GM04503 (cell line): ENCODE measurements at places on chromosomes 13 and 19.

DNA sequence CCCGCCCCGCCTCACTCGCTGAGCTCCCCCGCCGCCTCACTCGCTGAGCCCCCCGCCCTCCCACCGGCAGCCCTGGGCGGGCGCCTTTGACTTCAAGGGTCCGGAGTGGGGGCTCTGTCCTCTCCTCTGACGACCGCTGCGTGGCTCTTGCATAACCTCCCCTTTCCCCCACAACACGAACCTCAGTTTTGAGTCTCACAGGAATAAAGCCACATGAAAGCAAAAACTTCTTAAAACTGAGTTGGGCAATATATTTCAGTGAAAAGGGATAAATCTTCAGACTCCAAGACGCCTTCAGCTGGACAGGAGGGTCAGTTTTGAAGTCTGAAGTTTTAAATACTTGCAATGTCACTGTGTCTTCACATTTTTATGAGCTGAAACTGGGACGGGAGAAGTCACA lies 70.6 kb upstream of the C13orf46 start:
- peak; percentile 56 for DNase-seq

- DNase-seq = no peak
Observed at GRCh38 chr19:4345342-4346019, 2.1 kb downstream of the MPND start.

DNA sequence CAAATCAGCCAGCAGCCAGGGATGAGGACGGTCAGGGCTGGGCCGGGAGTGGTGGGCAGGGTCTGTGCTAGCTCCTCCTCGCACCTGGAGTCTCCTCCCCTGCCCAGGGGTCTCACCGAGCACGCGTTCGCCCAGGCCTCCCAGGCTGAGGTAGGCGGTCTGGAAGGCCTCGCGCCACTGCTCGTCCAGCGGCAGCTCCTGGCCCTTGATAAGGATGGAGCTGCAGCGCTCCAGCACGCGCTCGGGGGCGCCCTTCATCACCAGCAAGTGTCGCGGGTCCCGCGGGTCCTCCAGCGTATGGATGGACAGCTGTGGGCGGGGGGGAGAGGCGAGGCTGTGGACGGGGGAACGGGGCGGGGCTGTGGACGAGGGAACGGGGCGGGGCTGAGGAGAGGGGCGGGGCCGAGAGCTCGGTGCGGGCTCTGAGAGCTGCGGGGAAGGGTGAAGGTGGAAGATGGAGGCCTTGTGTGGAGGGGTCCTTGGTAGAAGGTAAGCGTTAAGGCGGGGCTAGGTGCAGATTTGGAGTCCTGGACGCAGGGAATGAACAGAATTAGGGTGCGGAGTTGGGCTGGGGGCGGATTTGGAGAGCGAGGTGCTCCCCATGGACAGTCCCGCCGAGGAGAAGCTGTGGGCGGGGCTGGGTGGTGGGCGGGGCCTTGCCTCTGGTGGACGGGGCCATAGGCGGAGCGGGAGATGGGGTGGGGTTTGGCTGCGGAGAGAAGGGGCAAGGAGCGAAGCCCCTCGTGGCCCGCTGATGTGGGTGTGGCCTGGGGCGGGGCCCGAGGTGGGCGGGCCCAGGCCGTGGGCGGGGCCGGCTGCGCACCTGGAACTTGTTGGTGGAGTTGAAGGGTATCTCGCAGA lies 5.7 kb downstream of the ATP4A start:
- DNase-seq = no peak

DNA sequence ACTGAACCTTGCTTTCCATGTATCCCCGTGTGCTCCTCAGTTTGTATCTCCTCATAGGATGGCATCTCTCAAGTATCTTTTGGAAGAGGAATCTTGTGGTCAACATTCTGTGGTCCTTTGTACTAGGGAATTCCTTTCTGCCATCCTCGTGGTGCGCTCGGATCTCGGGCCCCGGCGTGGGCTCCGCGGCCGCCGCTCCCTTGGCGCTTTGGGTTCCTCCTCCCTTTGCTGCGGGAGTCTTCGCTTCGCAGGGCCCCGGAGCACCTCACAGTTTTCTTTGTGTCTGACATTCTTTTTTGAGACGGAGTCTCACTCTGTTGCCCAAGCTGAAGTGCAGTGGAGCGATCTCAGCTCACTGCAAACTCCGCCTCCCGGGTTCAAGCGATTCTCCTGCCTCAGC lies 264.7 kb downstream of the IRS2 start:
- no peak for DNase-seq

DNA sequence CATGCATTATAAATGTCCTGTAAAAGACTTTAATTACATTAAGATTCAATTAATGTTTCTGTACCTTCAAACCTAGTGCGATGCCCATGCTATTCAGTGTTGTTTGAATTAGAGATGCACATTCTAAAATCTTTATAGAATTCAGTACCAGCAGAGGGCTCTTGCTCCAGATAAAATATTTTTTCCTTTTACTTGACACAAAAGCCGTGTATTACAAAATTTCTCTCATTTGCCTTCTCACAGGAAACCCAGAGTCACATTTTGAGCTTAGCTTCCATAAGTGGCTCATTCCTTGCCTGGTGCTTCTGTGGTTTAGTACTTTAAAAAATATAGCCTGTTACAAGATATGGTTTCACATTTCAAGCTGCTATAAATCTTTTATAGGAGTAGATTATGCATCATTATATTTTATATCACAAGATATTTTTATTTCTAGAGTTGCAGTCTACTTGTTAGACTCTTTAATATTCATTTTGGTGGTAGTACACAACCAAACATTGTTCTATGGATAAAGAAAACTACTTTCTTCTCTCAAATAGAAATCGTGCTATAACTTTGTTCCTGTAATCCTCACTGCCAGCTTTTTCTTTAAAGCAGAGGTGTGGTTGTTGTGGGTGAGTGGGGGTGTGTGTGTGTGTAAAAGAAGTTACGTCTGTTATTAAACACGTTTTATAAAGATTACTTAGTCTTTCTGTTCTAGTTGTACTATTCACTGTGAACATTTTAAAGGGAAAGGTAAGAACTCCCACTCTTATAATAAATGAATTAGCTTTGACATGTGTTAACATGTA lies 101.4 kb downstream of the RNF17 start:
- DNase-seq = no peak

DNA sequence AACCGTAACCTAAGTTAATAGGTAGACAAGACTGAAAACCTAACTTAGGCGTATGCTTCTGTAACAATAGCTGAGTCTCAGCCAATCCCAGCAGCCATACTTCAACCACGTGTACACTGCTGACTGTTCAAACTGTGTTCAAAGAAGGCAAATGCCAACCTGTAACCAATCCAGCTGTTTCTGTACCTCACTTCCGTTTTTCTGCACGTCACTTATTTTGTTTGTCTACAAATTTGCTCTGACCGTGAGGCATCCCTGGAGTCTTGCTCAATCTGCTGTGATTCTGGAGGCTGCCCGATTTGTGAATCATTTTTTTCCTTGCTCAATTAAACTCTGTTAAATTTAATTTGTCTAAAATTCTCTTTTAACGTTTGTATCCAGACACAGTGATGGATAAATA lies 59.2 kb downstream of the EDNRB start:
- DNase-seq = peak; percentile 3

- DNase-seq = no peak
Observed at GRCh38 chr13:69912630-69913029, 195.0 kb upstream of the ATXN8OS start.

- no peak for DNase-seq
Observed at GRCh38 chr13:80510686-80511085, 169.8 kb upstream of the SPRY2 start.

DNA sequence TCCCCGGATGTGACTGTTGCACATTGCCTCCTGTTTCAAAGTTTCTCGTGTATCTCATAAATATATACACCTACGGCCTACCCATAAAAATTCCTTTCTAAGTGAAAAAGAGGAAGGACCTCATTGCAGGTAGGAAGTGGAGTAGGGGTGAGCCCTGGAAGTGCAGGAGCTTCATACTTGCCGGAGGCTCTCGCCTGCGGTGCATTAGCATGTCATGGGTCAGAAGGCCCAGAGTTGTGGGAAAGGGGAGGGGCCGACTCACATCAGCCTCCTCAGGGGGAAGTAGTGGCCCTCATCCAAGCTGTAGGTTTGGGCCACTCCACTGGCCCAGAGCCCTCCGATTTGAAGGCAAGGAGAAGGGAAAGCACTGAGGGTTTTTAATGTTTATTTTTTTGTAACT lies 26.0 kb upstream of the IRS2 start:
- DNase-seq = no peak

DNA sequence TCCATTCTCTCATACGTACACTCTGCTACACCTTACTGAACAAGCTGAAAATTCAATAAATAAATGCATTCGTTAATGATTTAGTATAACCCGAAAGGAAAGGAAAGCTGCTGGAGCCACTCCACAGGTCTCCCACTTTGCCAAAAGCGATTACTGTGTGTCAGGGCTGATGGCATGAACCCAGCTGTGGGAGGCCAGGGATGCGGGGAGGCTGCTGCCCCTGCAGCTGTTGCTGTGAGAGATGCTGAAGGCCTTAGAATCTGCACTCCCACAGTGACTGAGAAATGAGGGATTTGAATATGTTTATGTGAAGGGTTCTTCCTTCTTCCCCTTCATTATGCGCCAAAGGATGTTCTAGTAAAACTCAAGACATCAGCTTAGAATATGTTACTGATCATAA lies 58.7 kb upstream of the NBEA start:
- DNase-seq = no peak

DNA sequence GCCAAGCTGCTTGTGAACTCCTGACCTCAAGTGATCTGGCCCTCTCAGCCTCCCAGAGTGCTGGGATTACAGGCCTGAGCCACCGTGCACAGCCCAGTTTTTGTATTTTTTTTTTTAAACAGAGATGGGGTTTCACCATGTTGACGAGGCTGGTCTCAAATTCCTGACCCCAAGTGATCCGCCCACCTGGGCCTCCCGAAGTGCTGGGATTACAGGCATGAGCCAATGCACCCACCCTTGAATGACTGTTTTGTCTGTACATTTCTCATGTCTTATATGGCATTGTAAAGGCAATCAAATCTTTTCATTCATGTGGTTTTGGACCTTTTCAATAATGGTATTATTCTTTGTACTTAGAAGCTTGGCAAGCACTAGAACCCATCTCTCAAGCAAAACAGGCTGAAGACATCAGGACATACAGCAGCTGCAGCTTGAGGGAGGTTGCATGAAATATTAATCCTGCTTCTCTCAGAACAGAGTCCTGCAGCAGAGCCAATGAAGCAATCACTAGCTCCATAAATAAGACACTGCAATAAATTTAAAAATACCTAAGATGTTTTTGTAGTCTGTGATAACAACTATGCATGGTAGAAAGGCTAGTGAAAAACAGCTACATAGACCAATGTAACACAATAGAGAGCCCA lies 209.9 kb downstream of the TUBA3C start:
- no peak for DNase-seq

GRCh38 chr19:47107202-47107952 lies 6.2 kb downstream of the ZC3H4 start:
- no peak for DNase-seq

- no peak for DNase-seq
Observed at GRCh38 chr13:23915308-23915707, 18.0 kb upstream of the C1QTNF9B start.

DNA sequence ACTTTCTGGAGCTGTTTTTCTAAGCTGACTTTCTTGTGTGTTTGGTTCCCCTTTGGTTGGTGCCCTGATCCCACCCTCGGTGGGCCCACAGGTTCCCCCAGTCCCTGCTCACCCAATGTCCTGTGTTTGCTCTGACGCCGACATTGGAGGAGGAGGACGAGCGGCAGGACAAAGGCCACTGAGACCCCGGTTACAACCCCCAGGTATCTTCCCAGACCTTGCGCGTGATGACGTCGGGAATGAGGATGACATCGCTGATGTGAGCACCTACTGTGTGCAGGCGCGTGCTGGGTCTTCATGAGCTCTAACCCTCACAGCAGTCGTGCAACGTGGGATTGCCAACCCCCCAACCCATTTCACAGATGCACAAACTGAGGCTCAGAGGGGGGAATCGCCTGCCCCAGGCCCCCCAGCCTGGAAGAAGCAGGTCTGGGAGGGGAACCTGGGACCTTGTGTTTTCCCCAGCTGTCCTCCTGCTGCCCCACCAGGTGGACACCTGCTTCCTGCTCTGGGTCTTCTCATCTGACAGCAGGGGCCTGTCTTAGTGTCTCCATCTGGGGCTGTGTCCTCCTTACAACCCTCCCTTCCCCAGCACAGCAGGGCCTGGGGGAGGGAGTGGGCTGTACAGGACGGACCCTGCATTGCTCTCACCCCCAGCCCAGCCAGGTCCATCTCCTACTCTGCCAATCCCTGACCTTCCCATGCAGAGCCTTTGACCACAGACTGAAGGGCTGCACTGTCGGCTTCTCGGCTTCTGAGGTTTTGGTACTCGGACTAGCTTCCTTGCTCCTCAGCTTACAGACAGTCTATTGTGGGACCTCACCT lies 4.7 kb upstream of the LILRA6 start:
- no peak for DNase-seq

- peak; percentile 12 for DNase-seq
Observed at GRCh38 chr13:40152145-40152544, 496.7 kb downstream of the COG6 start.

DNA sequence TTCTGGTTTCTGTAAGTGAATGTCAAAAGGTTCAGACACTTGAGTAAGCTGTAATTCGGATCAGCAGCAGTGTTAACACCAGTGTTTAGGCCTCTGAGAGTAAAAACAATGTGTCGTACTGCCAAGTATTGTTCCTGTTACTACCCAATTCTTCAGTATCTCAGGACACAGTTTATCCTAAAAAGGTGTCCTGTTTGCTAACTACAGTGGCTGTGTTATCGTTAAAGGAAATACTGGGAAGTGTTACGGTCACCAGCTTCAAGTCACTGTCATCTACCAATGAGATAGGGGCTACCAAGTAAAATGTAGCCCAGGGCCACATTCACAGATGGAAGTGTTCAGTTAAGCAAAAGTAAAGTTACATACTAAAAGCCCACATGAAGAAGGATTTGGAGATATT lies 2.3 kb upstream of the UPF3A start:
- no peak for DNase-seq

GRCh38 chr13:51829568-51829899 lies 15.4 kb downstream of the TMEM272 start:
- no peak for DNase-seq
